Suppressor macrophage treated with lipopolysaccharide for 4 hours (primary cell): ENCODE measurements at places on chromosomes 5 and 9.

GRCh38 chr5:127875235-127876021 is 172.2 kb downstream of the CCDC192 start:
- DNase-seq: peak; percentile 45

- DNase-seq: no peak
Measured at GRCh38 chr9:122206118-122207046, 22.4 kb downstream of the LHX6 start.

DNA sequence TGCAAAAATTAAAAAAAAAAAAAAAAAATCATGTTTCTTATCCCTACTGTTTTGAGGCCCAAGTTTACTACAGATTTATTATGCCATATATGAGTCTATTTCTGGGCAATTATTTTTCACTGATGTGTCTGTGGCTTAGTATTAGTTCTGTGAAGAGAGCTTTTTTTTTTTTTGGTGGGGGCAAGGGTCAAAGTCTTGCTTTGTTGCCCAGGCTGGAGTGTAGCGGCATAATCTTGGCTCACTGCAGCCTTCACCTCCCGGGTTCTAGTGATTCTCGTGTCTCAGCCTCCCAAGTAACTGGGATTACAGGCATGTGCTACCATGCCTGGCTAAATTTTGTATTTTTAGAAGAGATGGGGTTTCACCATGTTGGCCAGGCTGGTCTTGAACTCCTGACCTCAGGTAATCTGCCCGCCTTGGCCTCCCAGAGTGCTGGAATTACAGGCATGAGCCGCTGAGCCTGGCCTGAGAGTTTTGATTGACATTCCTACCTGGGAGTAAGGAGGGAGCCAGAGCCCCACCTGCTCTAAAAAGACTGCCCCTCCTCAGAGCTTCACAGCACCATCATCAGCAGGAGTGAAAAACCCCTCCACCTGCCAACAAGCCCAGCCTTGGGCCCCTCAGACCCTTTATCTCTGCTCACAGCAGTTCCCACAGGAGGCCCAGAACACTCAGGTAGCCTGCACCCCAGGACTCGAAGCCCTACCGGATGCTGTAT is 36.1 kb upstream of the JADE2 start:
- no peak for DNase-seq

GRCh38 chr9:135215571-135216161 is 128.2 kb downstream of the OLFM1 start:
- DNase-seq: no peak
